CD4-positive, alpha-beta T cell treated with Interleukin-6 for 4 hours (primary cell): ENCODE measurements at places on chromosomes 16 and 17.

DNA sequence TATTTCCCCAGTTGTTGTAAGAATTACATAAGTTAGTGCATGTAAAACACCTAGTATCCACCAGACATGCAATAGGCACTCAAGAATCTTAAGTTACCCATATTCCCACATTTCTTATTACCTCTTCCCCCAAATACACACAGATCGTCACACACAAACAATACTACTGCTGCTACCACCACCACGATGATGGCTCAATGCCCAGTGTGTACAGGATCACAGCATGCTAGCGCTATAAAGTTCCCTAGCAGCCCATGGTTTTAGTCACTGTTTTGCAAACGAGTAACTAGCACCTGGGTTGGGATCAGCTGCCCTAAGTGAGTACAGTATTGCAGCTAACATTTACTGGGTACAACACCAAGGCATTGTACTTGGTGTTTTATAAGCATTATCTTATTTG lies 411.7 kb downstream of the UTP18 start:
- DNase-seq, result no peak

- peak; percentile 78 for DNase-seq
These were observed 12.7 kb downstream of the SLC35B1 start for GRCh38 chr17:49694847-49695697.

GRCh38 chr16:79784007-79784406 lies 183.5 kb upstream of the MAF start:
- no peak for DNase-seq

DNA sequence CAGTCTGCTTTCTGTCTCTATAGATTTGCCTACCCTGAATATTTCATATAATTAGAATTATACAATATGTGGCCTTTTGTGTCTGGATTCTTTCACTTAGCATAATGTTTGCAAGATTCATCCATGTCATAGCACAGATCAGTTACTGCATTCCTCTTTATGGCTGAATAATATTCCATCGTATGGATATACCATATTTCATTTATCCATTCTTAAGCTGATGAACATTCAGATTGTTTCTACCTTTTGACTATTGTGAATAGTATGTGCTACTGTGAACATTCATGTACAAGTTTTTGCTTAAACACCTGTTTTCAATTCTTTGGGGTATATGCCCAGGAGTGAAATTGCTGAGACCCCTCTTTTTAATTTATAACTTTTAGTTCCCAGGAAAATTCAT lies 49.4 kb upstream of the MSI2 start:
- DNase-seq, result no peak
